ENCODE measurements at places on chromosomes 11 and 22.

- peak; percentile 13 for DNase-seq
Measured at GRCh38 chr11:34052608-34053160, 1.2 kb downstream of the CAPRIN1 start.

DNA sequence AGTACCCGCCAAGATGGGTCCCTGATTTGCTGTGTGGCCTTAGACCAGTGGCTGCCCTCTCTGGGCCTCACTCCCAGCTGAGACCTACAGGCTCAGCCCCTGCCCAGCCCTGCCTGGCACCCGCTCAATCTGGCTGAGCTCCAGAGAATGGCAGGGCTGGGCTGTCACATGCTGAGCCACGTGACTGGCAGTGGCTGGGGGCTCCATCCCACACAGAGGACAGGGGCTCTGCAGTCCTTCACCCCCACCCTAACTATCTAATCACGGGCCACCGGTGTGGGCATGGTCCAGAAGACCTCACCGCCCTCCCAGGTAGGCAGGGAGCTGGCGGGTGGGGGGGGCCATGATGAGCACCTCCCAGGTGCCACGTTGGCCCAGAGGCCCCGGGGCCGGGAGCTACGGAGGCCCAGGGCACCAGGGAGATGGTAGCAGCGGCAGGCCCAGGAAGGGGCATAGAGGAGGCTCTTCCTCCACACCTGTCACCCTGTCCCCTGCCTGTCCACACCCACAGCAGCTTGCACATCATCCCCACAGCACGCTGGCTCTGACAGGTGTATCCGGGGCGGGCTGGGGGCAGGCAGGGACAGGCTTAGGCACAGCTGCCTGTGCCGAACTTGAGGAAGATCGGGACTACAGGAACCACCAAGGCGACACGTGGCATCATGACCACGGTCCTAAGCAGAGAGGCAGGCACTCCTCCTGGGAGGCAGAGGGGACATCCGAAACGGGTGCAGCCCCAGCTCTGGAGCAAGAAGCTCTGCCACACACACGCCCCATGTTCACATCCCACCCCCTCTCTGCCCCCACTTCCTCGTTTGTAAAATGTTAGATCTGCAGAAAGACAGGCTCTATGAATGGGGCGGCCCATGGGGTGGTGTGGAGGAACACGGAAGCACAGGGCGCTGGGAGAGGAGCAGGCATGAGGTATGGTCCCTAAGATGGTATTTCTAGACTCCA, 1.5 kb upstream of the ALDH3B1 start:
- no peak for DNase-seq

DNA sequence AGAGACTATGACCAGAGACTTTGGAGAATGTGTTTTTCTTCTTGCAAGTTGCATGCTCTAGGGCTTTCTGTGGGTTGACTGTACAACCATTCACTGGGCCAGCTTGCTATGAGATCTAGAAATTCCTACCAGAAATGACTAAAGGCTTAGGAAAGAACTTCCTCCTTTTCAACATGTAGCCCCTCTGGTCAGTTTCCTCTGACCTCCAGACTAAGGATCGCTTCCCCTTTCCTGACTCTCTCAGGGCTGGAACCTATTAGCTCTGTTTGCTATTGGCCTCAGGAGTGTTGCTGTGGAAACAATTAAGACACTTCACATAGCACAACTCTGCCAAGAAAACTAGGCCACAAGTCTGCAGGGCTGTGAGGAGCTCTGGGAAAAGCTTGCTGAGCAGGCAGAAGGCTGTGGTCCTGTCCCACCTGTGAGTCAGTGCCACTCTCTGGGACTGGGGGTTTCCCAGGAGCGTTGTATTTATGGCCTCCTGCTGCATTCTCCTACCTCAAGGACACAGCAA, 10.7 kb downstream of the CRY2 start:
- no peak for DNase-seq

DNA sequence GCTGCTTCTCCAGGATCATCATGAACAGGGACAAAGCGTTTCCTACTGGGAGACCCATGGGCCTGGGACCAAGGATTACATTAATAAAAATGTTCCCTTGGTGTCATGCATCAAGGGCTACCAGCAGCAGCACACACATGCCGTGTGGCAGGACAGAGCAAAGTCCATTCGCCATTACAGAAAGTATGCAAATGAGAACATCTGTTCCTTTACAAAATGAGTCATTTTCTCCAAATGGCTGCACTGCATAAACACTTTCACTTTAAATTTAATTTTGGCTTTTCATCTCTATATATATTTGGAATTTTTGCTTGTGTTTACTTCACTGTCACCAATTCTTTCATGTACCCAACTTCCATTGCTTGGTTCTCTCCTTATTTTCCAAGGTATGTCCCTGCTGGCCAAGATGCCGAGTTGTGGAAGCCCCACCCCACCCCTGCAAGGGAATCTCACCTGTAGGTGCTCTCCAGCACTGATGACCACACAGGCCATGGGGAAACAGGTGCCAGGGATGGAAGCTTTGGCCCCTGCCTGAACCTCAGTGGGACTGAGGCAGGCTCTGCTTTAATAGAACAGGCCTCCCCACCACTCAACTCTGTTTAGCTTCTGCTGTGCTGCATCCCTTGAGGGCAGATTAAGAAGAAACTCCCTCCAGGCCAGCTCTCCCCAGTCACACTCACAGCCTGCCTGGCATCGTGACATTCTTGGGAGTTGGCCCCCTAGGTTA, 15.6 kb upstream of the GNAZ start:
- DNase-seq: no peak

GRCh38 chr11:77325159-77325558, 23.7 kb upstream of the GDPD4 start:
- no peak for DNase-seq

DNA sequence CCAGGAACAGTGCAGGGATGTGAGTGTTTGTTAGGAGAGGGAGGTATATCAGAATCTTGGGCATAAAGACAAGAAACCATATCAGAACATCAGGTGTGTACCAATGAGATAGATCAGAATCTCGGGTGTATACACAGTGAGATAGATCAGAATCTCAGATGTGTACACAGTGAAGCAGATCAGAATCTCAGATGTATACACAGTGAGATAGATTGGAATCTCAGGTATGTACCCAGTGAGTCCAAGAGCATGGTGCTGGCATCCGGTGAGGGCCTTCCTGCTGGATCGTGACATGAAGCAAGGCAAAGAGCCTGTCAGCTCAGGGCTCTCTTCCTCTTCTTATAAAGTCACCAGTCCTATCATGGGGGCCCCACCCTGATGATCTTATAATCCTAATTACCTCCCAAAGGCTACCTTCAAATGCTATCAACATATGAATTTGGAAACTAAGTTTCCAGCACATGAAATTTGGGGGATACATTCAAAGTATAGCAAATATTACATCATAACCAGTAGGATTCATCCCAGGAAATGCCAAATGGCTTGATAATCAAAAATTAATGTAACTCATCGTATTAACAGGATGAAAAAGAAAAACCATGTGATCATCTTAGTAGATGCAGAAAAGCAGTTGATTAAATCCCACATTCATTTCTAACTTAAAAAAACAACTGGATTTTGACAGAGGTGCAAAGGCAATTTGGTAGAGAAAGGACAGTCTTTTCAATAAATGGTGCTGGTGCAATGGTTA, 28.6 kb downstream of the PPARA start:
- no peak for DNase-seq

DNA sequence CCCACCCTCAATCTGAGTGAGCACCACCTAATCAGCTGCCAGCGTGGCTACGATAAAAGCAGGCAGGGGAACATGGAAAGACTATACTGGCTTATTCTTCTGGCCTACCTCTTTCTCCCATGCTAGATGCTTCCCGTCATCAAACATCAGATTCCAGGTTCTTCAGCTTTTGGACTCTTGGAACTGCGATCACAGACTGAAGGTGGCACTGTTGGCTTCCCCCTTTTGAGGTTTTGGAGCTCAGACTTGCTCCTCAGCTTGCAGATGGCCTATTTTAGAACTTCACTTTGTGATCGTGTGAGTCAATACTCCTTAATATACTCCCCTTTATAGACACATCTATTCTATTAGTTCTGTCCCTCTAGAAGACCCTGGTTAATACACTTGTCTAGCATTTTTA, 543.7 kb upstream of the RAG2 start:
- peak; percentile 32 for DNase-seq

- DNase-seq: no peak
Measured at GRCh38 chr22:29167032-29167911, 38.4 kb upstream of the EMID1 start.

DNA sequence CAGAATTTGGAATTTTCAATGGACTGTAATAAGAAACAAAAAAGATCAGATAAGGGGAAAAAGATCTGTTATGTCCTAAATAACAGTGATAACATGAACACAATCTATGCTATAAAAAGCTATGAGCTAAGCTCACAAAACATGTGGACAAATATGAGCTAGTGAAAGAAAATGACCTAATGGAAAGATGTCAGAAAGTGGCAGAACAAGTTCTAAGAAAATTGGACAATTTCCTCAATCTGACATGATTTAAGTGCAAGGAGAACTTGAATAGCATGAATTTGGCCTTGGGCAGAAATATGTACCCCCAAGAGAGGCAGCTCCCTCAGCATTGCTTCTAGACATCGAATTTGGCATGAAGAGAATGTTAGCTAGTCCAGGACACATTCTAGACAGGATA, 212.0 kb upstream of the PGR start:
- DNase-seq: no peak

DNA sequence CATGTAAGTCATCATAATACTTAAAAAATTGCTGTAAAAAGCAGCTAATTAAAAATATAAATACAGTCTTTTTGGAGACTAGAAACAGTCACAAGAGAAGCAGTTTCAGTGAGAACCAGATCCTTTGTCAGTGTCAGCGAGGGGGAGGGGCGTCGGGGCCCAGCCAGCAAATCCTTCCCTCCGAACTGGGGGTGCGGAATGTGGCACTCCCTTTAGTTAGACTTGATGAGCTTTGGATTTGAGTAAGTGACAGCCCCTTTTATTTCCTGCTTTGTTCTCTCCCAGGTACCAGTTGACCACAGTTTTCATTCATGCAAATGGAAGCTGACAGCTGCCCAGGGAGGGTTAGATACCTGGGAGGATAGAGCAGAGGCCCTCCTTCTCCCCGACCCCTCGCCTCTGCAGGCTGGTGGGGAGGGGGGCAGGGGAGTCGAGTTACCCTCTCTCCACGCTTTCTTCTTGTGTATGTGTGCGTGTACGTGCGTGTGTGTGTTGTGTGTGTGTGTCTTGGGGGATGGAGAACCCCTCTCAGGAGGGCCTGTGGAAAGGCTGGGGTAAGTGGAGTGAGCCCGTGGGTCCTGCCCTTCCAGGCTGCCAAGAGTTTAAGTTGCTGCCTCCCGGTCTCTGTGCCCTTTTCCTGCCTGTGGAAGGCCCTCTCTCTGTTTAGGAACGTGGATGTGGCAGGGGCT, 38.3 kb downstream of the PTPRJ start:
- DNase-seq: no peak

DNA sequence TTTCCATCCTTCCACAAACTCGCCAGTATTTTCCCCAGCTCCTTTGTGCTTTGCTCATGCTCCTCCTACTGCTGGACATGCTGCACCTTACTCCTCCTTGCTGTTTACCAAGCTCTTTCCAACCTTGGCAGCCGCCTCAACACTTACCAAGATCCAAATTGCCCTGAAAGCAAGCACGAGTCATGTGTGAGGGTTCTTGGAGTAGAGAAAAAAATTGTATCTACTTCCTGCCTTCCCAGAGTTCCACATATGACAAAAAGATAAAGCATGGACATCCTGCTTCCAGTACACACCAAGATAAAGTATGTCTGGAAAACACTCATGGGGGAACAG, 767.5 kb downstream of the NTM start:
- DNase-seq: no peak

DNA sequence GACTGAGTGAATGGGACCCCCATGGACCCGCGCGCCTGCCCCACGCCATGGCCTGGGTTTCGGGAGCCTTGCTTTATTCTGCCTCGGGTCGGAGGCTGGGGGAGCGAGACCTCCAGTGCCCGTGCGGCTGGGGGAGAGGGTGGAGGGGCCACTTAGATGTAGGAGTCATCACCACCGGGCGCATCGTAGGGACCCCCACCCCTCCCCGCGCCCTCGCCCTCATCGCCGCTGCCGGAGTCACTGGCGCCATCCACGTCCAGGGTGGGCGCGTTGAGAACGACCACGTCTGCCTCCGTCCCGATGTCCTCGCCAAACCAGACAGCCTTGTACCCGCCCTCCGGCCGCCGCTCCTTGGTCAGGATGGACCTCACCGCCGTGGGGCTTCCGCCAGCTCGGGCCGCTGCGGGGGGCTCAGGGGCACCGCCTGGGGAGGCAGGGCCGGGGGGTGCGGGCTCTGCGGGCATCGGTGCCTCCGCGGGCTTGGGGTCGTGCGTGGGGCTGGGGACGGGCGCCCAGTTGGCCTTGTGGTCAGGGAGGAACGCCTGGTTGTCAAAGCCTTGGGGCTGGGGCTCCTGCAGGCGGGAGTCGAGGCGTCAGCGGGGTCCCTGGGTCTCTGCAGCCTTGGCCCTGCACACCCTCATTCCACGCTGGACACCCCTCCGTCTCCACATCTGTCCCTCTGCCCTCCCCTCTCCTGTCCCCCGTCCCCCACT, 1.6 kb upstream of the IRF7 start:
- DNase-seq: no peak

- DNase-seq: no peak
Measured at GRCh38 chr11:120174866-120175265, 36.0 kb upstream of the OAF start.
